Heart left ventricle (tissue), 16 donors: ENCODE measurements at places on chromosomes 6 and 20. TPM values are rescaled to one million over a fixed set of nuclear protein-coding genes. Genes with fewer than 3 reads are reported as not detected.
A peak's percentile ranks its signal among the peaks of the same experiment; 100 is the strongest.

GRCh38 chr6:56962441-56962840 is 7.5 kb downstream of the BEND6 start:
- H3K36me3 ChIP-seq, result no peaks in the 10 kb centered on the region
- H3K27me3 ChIP-seq, result no peaks in the 10 kb centered on the region
- DNase-seq, result no peak
- no peak overlapping the region for H3K4me3 ChIP-seq
- H3K4me1 ChIP-seq, result no peaks in the 10 kb centered on the region

The HLA-F gene
- 23.1 TPM for total RNA-seq

The PMEPA1 gene
- total RNA-seq, result 31.1 TPM

The DUSP15 gene
- 3.0 TPM for total RNA-seq

DNA sequence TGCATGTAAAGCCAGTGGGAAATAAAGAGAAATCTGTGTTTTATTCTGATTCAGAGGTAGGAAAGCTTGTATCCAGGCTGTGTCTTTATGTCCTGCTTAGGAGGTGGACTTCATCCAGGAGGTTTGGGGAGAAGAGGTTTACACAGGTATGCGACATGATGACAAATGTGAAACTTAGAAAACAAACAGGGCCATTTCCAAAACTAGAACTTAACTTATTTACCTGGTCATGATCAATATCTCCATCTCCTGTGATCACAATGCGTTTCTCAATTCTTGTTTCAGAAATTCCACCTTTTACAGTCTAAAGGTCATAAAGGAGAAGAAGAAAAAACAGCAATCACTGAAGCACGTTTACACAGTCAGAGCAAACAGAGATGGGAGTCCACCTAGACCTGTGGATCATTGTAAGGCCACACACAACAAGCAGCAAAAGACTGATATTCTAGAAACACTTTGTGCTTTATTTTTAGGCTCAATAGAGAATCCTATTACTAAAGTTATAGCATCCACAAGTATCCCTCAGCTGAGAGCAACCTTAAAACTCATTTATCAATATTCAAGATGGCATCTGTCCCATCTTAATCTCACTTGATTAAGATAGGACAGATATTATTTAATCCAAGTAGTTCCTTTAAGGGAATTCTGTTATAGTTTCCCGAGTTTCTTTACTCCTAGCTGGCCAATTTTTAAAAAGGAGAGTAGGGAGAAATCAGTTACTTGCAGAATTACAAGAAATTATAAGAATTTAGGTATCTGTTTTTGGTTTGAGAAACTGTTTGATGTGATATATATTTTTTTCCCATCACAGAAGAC is 36.4 kb downstream of the SMLR1 start:
- no peak overlapping the region for H3K27ac ChIP-seq
- no peak overlapping the region for H3K4me3 ChIP-seq
- H3K27me3 ChIP-seq, result no peaks in the 10 kb centered on the region
- DNase-seq, result no peak

GRCh38 chr6:163530406-163530805 is 115.9 kb downstream of the QKI start:
- no peak for DNase-seq
- H3K4me3 ChIP-seq, result no peak overlapping the region
- no peaks in the 10 kb centered on the region for H3K27me3 ChIP-seq
- H3K4me1 ChIP-seq, result peaks cover 50% of the 10 kb centered on the region
- H3K27ac ChIP-seq, result no peak overlapping the region

The SMPDL3A gene
- total RNA-seq, result 5.3 TPM

- H3K27me3 ChIP-seq, result no peaks in the 10 kb centered on the region
- no peak overlapping the region for H3K27ac ChIP-seq
- no peak overlapping the region for H3K4me3 ChIP-seq
- H3K4me1 ChIP-seq, result peaks cover 17% of the 10 kb centered on the region
Observed at GRCh38 chr20:11193241-11193640, 519.4 kb upstream of the JAG1 start.

DNA sequence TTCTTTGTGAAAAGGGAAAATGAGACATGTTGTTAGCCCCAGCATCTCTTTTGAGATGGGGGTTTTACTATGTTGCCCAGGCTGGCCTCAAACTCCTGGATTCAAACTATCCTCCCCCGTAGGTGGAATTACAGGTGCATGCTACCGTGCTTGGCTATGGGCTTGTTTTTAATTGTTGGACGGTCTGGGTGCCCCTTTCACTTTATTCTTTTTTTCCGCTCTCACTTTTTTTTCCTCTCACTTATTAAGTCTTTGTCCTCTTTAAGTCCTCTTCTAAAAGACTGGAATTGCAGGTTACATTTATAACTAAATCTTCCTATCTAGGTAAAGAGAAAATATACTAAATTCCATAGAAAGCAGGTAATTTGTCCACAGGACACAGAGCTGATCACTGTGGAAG is 18.8 kb upstream of the PRDM13 start:
- H3K4me1 ChIP-seq, result peaks cover 33% of the 10 kb centered on the region
- DNase-seq, result no peak
- peaks cover 60% of the 10 kb centered on the region for H3K27me3 ChIP-seq
- H3K27ac ChIP-seq, result no peak overlapping the region
- no peak overlapping the region for H3K4me3 ChIP-seq

- H3K27me3 ChIP-seq, result no peaks in the 10 kb centered on the region
- H3K4me1 ChIP-seq, result no peaks in the 10 kb centered on the region
- no peak overlapping the region for H3K27ac ChIP-seq
- no peak overlapping the region for H3K4me3 ChIP-seq
Observed at GRCh38 chr6:105204331-105204730, 24.5 kb upstream of the POPDC3 start.

DNA sequence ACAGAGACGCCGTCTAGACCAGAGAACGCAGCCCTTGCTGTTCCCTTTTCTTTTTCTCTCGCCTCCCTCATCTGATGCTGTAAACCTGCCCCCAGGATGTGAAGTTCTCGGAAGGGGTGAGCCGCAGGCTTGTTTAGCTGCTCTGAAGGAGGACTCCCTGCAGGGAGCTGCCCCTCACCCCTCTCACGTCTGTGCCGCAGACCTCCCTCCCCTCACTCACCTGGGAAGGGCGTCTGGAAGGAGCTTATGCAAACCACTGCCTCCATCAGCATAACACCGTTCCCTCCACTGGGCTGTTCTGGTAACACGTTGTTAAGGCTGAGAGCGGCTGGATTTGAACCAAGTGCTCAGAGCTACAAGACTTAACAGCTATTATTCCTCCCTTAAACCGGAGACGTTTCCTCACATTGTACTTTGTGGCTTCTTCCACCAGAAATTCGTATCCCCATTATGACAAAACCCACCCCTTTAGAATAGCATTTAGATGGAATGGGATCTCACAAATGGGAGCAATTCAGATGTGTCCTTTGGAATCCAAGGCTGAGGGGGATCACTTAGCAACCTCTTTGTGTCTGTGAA is 99.8 kb downstream of the SMOC2 start:
- no peaks in the 10 kb centered on the region for H3K27me3 ChIP-seq
- H3K4me1 ChIP-seq, result peaks cover 8% of the 10 kb centered on the region
- H3K4me3 ChIP-seq, result no peak overlapping the region
- no peak for DNase-seq
- H3K36me3 ChIP-seq, result peaks cover 7% of the 10 kb centered on the region

The SYCP2 gene
- 1.0 TPM for total RNA-seq

- no peak overlapping the region for H3K27ac ChIP-seq
- no peaks in the 10 kb centered on the region for H3K27me3 ChIP-seq
- H3K36me3 ChIP-seq, result no peaks in the 10 kb centered on the region
- DNase-seq, result no peak
- H3K4me1 ChIP-seq, result no peaks in the 10 kb centered on the region
Observed at GRCh38 chr6:126361832-126362440, 22.0 kb downstream of the CENPW start.

The FAM209B gene
- total RNA-seq, result not detected

The KCNQ2 gene
- 0.17 TPM for total RNA-seq

GRCh38 chr6:91185072-91185471 is 598.2 kb upstream of the MAP3K7 start:
- no peak overlapping the region for H3K27ac ChIP-seq
- H3K27me3 ChIP-seq, result no peaks in the 10 kb centered on the region
- DNase-seq, result no peak
- H3K36me3 ChIP-seq, result no peaks in the 10 kb centered on the region

DNA sequence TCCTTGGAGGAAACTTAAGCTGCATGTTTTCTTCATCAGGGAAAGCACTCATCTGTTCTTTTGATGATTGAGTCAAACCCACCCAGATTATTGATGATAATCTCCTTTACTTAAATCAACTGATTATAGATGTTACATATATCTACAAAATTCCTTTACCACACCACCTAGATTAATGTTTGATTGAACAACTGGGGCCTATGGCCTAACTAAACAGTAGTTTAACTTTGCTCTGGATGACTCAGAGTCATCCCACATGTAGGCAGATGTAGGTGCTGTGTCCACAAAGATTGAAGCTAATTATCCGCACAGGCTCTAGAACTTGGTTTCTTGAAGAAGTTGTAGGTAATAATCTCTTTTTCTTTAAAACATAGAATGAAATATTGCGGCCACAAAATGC is 42.2 kb downstream of the PKIB start:
- H3K27ac ChIP-seq, result no peak overlapping the region
- H3K4me3 ChIP-seq, result no peak overlapping the region
- no peaks in the 10 kb centered on the region for H3K36me3 ChIP-seq
- H3K27me3 ChIP-seq, result no peaks in the 10 kb centered on the region
- H3K4me1 ChIP-seq, result no peaks in the 10 kb centered on the region
- no peak for DNase-seq

GRCh38 chr6:37702314-37702713 is 4.6 kb upstream of the MDGA1 start:
- no peaks in the 10 kb centered on the region for H3K36me3 ChIP-seq
- H3K27me3 ChIP-seq, result no peaks in the 10 kb centered on the region
- H3K4me1 ChIP-seq, result peaks cover 18% of the 10 kb centered on the region
- DNase-seq, result no peak
- no peak overlapping the region for H3K4me3 ChIP-seq

GRCh38 chr6:113980937-113981554 is 10.1 kb upstream of the HDAC2 start:
- H3K27me3 ChIP-seq, result no peaks in the 10 kb centered on the region
- no peak overlapping the region for H3K27ac ChIP-seq
- no peak overlapping the region for H3K4me3 ChIP-seq
- H3K4me1 ChIP-seq, result no peaks in the 10 kb centered on the region
- no peak for DNase-seq

DNA sequence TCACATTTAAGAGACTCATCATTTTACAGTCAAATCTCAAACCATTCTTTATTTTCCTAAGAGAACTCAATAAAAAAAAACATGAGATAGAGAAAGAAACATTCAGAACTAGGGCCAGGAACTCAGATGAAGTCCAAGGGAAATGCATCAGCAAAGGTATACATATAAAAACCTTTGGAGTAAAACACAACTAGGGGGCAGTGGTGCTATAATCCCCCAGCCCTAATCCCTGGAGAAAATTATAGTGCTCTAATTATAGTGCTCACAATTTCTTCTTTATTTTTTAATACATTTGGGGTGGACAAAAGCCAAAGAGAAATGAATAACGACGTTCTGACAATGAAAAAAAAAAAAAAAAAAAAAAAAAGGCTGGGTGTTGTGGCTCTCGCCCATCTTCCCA is 100.6 kb upstream of the EMILIN3 start:
- no peak overlapping the region for H3K27ac ChIP-seq
- H3K4me3 ChIP-seq, result no peak overlapping the region
- H3K27me3 ChIP-seq, result no peaks in the 10 kb centered on the region
- peaks cover 21% of the 10 kb centered on the region for H3K4me1 ChIP-seq
- no peak for DNase-seq

DNA sequence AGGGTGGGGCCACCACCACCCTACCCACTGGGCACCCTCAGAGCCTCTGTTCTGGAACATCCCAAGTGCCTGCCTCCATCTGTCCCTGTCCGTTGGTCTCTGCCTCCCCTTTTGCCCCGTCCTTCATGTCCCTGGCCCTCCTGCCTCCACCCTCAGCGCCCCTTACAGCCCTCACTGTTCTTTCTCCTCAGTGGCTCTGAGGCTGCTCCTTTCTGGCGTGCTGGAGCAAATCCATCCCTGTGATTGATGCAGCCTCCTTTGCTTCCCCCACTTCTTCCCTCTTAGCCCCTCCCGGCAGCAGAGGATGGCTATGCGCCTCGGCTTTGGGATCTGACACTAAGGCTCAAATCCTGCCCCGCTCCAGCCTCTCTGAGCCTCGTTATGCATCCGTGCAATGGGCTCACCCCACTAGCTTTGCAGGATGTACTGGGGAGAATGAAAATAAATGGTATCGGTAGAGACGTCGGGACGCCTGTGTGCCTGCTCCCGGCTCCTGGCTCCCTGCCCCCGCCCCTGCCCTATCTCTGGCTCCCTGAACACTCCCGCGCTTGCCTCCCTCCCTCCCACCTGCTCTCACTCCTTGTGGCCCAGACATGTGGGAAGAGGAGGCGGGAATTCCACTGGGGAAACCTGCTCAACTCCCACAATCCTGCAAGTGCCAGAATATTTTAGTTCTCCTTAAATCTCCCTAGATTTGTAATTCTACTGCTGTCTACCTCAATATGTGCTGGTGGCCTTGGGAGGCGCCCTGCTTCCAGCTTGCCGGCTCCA is 13.1 kb downstream of the VSTM2L start:
- peaks cover under 1% of the 10 kb centered on the region for H3K27me3 ChIP-seq
- peaks cover 8% of the 10 kb centered on the region for H3K4me1 ChIP-seq
- peak; percentile 52 for DNase-seq
- H3K36me3 ChIP-seq, result no peaks in the 10 kb centered on the region

The RIPPLY2 gene
- not detected for total RNA-seq

The SLCO4A1 gene
- total RNA-seq, result 10.4 TPM

DNA sequence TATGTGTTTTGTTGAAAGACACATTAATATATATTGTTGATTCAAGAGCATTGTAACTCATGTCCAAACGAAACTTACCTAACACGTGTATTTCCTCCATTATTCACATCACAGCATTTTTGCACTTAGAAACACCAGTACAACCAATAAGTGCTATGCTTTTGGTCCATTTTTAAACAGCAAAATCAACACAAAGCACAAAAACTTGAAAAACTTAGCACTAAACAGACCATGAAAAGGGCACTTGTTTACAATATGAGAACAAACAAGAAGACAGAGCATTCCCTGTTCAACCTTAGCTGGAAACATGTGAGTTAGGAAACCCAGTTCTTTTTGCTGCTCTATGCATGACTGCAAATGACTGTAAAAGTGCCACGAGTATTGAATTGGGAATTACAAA is 9.6 kb downstream of the GLYATL3 start:
- no peak overlapping the region for H3K4me3 ChIP-seq
- H3K36me3 ChIP-seq, result no peaks in the 10 kb centered on the region
- DNase-seq, result no peak
- H3K4me1 ChIP-seq, result no peaks in the 10 kb centered on the region
